Stimulated activated CD8-positive, alpha-beta memory T cell treated with anti-CD3 and anti-CD28 coated beads, Interleukin-15, amount 100 ng/mL, for 24 hours (primary cell): ENCODE measurements at places on chromosomes 6 and 20.

GRCh38 chr6:167690931-167691330 lies 135.8 kb upstream of the AFDN start:
- DNase-seq: no peak

DNA sequence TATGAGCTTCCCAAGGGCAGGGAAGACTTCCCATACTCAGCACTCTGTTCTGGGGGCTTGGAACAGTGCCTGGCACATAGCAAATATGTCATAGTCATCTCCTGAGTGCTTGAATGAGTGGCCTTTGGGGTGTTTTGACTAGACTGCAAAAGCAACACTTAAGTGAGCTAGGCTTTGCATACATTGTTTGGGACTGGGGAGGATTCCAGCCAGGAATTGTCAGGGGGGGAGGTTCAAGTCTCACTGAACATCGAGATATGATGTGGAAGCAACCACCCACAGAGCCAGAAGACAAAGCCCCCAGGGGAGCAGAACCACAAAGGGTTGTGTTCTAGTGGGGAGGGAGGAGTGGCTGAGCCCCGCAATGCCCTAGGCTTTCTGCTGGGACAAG lies 98.4 kb downstream of the SYCP2 start:
- no peak for DNase-seq

DNA sequence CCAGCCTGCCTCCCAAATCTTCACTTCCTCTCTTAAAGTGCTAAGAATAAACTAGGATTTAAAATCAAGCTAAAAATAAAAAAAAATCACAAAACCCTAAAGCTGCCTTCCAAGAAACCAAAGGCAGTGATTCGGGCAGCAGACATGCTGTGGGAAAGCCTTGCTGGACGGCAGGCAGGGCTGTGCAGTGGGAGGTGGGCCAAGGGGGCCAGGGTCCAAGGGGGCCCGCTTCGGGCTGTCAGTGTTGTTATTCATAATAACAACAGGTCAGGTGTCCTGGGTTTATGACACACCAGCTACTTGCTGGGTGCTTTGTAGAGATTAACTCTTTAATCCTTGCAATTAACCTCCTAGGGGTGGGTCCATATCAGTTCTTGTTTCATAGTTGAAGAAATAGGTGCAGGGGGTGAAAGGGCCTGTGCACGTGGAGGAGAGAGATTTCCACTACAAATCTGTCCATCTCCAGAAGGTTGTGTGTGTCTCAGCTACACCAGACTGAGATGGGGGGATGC lies 40.4 kb downstream of the CD40 start:
- no peak for DNase-seq

DNA sequence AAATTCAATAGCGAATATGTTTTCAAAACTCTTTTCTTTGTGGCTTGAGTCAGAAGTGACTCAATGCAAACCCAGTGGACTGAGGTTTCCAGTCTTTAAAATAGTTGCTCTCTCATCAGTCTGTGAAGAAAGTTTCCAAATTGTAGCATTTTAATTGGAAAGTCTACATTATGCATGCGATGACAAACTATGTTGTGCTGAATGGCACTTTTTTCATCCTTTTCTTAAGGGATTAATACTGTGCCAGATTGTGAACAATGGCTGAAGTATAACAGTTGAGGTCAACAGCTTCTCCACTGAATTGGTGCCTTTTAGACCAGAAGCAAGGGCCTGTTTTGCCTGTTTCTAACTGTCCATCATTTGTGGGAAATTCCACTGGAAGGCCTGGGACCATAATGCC lies 377.1 kb downstream of the BTBD9 start:
- no peak for DNase-seq

DNA sequence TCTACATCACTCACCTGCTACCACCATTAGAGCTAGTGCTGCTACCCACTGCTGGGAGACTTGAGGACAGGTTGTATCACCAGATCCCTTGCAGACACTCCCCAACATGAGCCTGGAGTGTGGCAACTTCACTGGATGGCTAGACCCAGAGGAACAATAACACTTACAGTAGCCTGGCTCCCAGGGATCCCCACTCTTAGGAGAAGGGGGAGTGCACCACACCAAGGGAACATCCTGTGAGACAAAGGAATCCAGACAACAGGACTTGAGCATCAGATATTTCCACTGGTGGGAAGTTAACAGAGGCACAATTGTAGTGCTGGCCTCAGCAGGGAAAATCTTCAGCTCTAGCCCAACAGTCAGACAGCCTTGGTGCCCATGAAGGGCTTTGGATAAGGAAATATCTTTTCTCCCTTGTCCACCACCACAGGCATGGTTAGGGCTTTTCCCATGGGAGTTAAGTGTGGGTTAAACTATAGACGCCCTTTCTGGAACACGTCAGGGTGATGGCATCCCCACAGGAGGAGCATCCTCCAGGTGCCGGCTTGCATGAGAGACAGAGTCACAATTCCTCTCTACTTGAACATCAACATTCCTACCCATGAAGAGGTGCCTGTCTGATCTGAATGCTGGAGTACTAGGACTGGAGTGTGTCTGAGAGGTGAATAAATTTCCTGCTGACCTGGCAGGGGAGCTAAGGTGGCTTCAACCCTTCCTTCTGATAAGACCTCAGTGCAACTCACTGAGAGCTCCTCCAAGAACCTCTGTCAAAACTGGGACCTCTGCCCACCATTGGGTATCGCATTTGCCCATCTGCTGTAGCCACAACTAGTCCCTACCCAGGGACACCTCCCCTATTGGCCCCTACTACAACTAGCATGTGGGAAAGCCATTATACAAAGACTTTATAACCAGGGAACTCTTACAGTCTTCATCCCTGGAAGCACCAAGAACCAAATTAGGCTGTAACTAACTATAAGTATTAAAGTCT lies 55.4 kb upstream of the SIRPG start:
- DNase-seq: no peak

DNA sequence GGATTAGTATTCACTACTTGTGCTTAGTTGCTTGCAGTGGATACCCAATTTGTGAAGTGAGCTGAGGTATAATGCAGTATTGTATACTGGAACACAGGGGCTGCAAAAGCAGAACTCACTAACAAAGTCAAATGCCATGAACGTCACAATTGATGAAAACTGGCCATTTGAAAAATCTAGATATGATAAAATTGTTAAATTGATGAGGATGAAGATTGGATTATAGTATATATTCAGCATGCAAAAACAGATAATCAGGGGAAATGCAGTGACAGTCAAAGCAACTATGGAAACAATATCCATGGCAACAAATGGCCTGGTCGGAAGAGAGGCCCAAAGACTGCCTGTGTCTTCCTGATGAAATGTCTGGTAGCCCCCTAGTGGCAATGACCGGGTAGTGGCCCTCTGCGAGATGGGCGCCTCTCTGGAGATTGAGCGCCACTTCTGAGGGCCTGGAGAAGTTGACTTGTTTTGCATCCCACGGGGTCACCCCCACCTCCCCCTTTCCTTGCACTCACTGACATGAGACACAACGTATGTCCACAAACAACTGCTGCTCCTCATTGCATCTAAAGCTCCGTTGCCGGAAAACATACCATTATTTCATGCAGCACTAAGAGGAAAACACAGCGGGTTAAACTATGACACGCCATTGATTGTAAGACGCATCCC lies 43.6 kb downstream of the C6orf15 start:
- peak; percentile 27 for DNase-seq

- DNase-seq: no peak
Measured at GRCh38 chr20:48040491-48040890, 255.2 kb upstream of the SULF2 start.

- no peak for DNase-seq
Measured at GRCh38 chr6:46917002-46917545, 4.7 kb downstream of the ADGRF5 start.

GRCh38 chr6:108966855-108967755 lies 118.9 kb downstream of the ARMC2 start:
- no peak for DNase-seq

DNA sequence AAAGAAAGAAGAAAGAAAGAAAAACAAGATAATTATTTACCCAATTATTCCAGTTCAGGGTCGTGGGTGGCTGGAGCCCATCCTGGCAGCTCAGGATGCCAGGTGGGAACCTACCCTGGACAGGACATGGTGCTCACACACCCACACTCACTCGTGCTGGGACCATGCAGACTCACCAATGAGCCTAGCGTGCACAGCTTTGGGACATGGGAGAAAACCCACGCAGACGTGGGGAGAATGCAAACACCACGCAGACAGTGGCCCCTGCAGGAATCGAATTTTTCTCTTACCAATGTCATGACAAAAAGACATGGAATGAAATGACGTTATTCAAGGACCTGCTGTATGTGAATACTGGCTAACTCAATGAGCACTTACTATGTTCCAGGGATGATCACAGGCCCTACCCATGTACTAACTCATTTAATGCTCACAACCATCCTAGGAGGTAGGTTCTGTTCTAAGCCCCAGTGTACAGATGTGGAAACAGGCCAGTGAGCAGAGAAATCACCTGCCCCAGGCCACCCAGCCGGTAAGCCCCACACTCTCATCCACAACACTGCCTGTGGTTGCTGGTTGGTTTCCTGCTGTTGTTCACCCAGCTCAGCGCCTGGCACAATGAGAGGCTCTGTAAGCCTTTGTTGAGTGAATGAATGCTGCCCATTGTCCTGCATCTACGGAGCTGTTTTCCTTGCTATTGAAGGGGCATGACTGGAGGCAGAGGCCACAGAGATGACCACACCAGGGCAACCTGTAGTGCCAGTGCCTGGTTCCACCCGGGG lies 6.8 kb upstream of the PI16 start:
- no peak for DNase-seq
